ENCODE measurements at places on chromosomes 4 and X.
A peak's percentile ranks its signal among the peaks of the same experiment; 100 is the strongest.

DNA sequence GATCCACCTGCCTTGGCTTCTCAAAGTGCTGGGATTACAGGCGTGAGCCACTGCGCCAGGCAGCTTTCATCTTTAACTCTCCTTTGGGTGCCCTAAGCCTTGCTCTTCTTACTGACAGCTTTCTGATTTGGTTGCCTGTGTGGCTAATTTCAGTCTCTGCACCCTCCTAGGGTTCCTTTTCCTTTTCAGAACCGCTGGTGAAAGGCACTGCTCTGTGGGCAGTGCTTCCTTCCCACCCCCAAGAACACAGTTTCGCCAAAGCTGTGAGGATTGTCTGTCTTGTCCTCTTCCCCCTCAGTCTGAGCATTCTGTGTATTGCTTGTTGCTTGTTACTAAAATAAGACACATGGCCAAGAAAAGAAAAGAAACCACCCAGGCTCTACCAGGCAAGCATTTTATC lies 101.4 kb upstream of the FRMPD3 start:
- no peaks in the 10 kb centered on the region for H3K36me3 ChIP-seq
- no peaks in the 10 kb centered on the region for H3K27me3 ChIP-seq
- H3K4me1 ChIP-seq: no peaks in the 10 kb centered on the region
- no peak overlapping the region for H3K4me3 ChIP-seq
- DNase-seq: no peak

DNA sequence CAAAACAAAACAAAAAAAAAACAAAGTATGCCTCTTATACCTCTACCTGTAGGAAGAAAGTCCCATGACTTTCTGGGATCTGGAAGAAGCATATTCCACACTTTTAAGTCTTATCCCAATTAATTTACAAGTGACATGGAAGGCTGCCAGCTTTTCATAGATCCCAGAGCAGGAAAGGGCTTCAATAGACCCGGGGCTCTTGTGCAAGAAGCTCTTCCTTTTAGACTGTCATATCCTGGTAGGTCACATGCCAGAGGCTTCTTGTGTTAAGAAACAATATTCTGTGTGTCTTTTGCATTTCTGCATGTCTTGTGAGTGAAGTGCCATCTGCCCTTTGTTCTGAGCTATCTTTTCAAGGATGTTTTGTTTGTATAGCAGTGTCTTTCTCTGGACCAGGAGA lies 84.4 kb upstream of the PHOX2B start:
- H3K36me3 ChIP-seq: no peaks in the 10 kb centered on the region
- no peak for DNase-seq
- no peak overlapping the region for H3K27ac ChIP-seq
- no peak overlapping the region for H3K4me3 ChIP-seq
- H3K27me3 ChIP-seq: no peaks in the 10 kb centered on the region

DNA sequence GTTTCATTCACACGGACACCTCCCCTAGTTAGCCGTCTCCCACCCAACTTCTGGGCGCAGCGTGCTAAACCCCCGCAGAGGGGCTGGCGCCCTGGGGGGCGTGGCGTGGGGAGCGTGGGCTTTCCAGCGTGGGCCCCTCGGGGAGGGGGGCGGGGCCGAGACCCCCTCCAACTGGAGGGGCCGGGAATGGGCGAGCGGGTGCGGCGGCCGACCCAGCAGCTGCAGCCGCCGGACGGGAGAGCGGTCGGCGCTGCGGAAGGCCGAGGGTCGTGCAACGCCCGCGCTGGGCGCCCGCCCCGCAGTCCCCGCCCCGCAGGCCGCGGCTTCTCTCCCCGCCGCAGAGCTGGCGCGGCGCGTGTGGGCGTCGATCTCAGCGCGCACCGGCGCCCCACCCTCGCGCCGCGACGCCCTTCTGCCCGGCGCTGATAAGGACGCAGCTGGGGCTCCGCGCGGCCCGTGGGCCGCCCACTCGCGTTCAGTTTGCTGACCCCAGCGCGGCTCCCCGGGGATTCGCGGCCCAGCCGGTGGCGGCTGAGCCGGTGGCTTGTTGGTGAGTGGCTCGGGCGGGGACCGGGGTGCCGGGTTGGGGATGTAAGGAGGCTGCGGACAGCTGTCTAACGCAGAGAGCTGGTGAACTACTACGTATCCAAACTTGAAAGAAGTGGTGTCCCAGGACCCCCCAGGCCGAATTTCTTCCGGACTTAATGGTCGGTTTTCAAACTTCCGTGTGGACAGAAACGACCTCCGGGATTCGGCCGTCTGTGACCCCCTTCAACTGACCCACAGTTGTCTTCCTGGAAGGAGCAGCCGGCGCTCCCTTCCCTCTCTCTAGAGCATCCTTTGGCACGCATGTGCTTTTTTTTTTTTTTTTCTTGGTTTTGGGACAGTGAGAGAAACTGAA lies 1.5 kb downstream of the FHDC1 start:
- H3K36me3 ChIP-seq: no peaks in the 10 kb centered on the region
- peaks cover 53% of the 10 kb centered on the region for H3K27me3 ChIP-seq
- peak overlapping the region; percentile 40 for H3K4me3 ChIP-seq

DNA sequence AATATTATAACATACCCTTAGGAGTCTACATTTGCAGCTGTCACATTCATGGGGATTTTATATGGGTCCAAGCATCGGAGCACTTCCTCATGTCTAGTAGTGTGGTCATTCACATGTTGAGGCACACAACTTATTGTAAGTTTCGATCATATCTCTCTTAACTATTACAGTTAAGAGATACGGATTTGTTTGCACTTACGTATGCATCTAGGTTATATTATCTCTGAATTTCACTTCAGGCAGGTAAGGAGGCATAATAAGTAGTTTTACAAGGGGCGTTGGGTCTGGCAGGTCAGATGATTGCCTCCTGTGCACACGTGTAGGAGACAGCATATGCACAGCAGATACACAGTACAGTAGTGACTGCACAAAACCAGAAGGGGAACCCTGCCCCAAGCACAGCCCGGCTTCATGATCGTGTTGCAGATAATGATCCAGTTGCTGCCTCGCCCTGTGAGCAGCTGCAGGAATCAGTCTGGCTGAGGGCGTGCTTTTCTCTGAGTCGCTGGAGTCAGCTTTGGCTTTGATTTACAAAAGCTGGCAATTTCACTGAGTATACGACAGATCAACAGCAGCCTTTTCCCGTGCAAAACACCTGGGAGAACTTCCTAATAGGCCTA lies 302.9 kb upstream of the GATB start:
- peaks cover 32% of the 10 kb centered on the region for H3K4me1 ChIP-seq
- DNase-seq: peak; percentile 90
- no peaks in the 10 kb centered on the region for H3K27me3 ChIP-seq
- H3K36me3 ChIP-seq: no peaks in the 10 kb centered on the region

DNA sequence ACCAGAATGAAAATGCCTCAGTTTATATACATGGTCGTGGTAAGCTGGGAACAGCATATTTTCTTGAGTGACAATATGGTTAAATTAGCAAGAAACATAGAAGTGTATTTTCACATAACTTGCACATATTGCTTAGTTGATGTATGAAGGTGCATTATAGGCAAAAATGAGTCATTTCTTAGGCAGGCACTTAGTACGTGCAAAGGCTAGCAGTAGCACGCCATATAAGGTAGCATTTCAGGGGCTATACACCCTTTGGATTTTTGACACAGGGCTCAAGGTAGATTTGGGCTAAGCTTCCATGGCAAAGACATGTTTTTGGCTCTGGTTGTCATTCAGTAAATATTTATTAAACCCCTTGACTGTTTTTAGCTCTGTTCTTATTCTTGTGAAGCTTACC lies 33.1 kb downstream of the PCDH7 start:
- no peak overlapping the region for H3K27ac ChIP-seq
- no peaks in the 10 kb centered on the region for H3K36me3 ChIP-seq
- no peaks in the 10 kb centered on the region for H3K4me1 ChIP-seq
- H3K4me3 ChIP-seq: no peak overlapping the region
- H3K27me3 ChIP-seq: no peaks in the 10 kb centered on the region
- no peak for DNase-seq

DNA sequence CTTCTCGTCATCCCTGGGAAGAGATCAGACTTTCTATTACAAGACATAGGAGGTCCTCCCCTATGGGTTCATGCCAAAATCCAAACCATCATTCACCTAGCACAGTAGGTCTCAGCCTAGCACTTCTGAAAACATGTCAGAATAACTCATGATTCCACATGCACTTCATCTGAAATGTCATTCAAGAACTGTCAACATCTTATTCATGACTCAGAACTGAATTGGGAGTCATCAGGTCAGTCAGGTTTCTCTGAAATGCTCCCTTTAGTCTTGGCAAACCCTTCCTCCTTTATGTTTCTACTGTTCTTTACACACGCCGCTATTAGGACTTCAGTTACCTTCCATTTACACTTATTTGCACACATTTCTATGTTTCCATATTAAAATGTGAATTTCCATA lies 67.2 kb downstream of the ANTXR2 start:
- H3K4me3 ChIP-seq: no peak overlapping the region
- no peak overlapping the region for H3K27ac ChIP-seq
- DNase-seq: no peak
- no peaks in the 10 kb centered on the region for H3K36me3 ChIP-seq
- H3K4me1 ChIP-seq: peaks cover 2% of the 10 kb centered on the region
- H3K27me3 ChIP-seq: no peaks in the 10 kb centered on the region

- no peak for DNase-seq
- H3K27ac ChIP-seq: no peak overlapping the region
- H3K36me3 ChIP-seq: no peaks in the 10 kb centered on the region
- no peaks in the 10 kb centered on the region for H3K27me3 ChIP-seq
- no peak overlapping the region for H3K4me3 ChIP-seq
These were observed 75.8 kb upstream of the ATP6AP2 start for GRCh38 chrX:40504801-40505605.

DNA sequence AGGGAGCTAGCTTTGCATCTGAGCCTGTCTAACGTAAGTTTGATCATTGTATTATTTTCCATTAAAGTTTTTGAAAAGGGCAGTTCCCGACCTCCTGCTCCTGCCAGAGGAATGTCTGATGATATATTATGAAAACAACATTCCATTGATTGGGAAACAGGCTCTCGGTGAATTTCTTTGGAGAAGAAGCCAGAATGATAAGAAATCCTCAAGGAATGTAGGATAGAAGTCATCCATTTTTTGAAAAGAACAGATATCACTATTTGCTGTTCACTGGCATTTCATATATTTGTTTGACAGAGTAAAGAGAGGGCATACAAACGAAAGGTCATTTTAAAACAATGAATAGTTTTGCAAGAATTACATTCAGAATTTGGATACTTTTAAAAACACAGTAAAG lies 781.0 kb upstream of the HTR2C start:
- no peaks in the 10 kb centered on the region for H3K27me3 ChIP-seq
- no peak for DNase-seq
- no peaks in the 10 kb centered on the region for H3K36me3 ChIP-seq
- H3K27ac ChIP-seq: no peak overlapping the region
- no peaks in the 10 kb centered on the region for H3K4me1 ChIP-seq
- no peak overlapping the region for H3K4me3 ChIP-seq

DNA sequence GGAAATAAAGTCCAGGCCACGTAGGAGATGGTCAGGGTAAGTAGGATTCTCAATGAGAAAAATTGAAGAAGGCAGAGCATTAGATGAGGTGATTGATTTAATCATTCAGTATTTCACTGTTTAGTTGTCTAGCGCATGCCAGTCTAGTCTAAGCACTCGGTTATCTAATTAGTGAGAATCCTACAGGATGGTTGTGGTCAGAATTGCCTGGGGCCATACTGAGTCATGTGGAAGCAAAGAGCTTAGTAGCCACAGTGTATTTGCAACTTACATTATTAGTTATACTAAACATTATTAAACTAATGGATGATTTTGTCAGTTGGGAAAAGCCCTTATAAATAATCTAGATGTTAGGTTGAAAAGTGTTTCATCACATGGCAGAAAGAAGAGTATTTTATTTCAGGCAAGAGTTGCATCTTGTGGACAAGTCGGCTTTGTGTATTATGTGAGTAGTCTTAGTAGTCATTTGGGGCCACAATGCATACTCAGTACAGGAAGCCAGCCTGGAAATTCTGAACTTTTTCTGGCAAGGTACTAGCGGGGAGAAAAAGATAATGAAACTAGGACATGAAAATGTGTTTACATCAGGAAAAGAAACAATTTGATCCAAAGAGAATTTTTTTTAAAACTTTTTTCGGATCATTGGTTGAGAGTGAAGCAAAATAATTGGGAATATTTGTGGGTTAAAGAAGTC lies 31.9 kb downstream of the CPEB2 start:
- no peaks in the 10 kb centered on the region for H3K27me3 ChIP-seq
- DNase-seq: no peak
- no peaks in the 10 kb centered on the region for H3K4me1 ChIP-seq
- H3K36me3 ChIP-seq: peaks cover 2% of the 10 kb centered on the region

DNA sequence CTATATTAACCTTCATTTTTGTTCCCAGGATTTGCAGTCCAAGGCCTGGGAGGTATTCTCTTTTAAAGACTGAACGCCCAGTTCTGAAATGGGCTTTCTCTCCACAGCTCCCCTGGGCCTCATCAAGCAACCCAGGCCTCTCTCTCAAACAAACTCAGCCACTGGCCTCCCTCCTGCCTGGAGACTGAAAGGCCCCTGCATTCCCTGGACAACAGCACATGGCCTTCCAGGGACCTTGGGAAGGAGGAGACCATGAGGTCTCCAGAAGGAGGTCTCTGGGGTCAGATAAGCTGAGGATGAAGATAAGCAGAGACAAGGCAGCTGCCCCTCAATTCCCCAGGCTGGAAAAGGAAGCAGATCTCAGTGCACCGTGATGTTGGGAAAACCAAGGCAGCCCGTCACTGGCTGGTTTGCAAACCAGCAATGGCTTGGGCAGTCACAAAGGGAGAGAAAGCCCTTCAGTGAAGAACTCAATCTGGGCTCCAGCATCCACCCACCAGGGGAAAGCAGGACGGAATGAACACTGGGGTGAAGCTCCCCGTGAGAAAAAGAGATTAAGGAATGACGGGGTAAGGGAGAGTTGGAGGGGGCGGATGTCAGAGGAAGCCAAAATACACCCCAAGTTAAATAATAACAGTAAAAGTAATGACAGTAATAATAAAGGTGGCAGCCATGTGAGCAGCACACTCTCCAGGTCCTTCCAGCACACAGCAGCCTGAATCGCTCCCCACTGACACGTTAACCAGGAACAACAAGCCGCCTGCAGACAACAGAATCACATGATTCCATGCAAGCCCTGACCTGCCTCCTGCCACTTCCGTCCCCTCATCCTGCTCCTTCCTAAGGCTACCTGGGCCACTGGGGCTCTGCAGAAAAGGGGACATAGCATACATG lies 22.3 kb downstream of the AMOT start:
- no peak overlapping the region for H3K4me3 ChIP-seq
- no peak for DNase-seq
- H3K27ac ChIP-seq: peak overlapping the region; percentile 60
- H3K27me3 ChIP-seq: no peaks in the 10 kb centered on the region
- H3K36me3 ChIP-seq: no peaks in the 10 kb centered on the region
- peaks cover 3% of the 10 kb centered on the region for H3K4me1 ChIP-seq

DNA sequence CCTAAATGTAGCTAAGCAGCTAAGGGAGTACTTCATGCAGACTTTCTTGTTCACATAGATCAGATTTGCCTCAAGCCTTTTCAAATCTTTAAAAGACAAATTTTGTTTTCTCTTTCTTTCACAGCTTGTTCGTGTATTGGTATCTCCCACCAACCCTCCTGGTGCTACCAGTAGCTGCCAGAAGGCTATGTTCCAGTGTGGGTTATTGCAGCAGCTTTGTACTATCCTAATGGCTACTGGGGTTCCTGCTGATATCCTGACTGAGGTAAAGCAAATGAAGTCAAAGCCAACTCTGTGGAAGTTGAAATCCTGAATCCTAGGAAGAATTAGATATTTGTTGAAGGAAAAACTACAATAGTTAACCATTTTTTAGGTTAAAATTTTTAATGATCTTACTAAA lies 62.6 kb downstream of the USO1 start:
- no peaks in the 10 kb centered on the region for H3K27me3 ChIP-seq
- no peak overlapping the region for H3K27ac ChIP-seq
- no peak overlapping the region for H3K4me3 ChIP-seq
- peaks cover 30% of the 10 kb centered on the region for H3K36me3 ChIP-seq

All from thymus (tissue), 14 donors.